ENCODE measurements at places on chromosomes 7 and 10. TPM values are rescaled to one million over a fixed set of nuclear protein-coding genes. Genes with fewer than 3 reads are reported as not detected.

GRCh38 chr7:151810441-151811232, 66.3 kb downstream of the PRKAG2 start:
- no peak for DNase-seq

- DNase-seq = no peak
Measured at GRCh38 chr10:30804478-30805055, 175.0 kb upstream of the LYZL2 start.

DNA sequence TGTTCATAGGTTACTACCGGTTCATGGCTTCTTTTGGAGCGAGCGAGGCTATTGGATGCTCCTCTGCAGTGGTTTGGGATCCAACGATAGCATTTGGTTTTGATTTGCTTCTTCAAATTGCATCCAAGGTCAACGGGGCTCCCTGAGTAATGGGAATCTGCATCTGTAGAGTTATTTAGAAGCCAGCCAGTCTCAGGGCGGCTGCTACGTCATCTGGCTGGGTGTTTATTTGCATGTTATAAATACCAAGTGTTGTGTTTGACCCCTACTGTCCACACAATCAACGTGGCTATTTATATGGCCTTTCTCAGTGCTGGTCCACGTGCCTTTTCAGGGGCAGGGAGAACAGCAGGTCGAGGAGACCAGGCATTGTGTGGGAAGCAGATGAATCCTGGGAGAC, 137.7 kb downstream of the PRPF18 start:
- DNase-seq = no peak

- no peak for DNase-seq
Measured at GRCh38 chr10:97923476-97923875, 73.8 kb downstream of the GOLGA7B start.

DNA sequence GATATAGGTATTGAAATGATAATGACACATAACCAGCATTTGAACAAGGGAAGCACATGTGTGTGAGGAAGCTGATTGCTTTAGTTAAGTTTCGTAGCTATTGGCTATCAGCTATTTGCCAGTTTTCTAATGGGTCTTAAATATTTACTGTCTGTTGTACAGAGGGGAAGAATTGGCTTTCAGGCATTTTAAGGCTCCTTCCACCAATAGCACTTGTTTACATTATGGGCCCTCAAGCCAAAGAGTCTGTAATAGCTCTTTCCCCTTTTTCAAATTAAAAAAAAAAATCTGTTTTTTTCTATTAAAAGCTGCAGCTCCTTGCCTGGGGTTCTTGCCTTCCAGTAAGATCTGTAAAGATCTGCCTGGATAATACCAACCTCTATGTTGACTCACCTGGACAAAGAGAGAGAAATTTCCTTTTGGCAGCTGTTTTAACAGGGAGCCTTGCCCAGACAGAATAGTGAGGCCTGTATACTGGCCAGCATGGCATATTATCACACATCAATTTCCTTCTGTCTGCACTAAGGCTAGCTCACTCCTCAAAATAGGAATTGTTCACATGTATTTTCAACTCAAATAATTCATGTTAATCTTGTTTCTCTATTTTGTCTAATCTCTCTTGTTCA, 104.7 kb upstream of the LRGUK start:
- no peak for DNase-seq

DNA sequence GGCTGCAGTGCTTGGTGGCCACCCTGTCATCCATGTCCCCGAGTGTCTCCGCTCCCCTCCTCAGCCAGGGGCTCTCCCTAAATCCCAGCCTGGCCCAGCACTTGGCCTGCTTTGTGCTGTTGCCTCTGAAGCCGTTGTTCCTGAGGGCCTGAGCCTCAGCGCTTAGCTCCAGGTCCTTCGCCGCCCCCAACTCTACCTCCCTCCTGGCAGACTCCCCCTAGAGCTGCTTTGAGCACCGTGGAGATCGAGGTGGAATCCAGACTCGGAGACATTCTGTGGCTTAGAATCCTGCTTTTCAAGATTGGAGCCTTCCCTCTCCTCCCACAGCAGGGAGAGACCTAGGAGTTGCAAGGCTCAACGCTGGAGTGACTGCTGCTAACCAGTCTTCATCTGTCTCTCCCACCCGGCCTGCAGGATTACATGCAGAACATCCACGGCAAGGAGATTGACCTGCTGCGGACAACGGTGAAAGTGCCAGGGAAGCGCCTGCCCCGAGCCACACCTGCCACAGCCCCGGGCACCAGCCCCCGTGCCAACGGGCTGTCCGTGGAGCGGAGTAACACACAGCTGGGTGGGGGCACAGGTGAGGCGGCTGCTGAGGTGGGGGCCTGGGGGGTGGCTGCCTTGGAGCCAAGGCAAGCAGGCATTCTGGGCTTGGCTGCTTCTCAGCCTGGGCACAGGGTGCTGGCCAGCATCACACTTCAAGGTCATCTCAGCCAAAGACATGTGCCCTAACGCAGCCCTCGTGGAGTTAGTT, 33.3 kb downstream of the GBX1 start:
- DNase-seq = no peak

- DNase-seq = no peak
Measured at GRCh38 chr10:74898201-74898976, 72.0 kb downstream of the KAT6B start.

DNA sequence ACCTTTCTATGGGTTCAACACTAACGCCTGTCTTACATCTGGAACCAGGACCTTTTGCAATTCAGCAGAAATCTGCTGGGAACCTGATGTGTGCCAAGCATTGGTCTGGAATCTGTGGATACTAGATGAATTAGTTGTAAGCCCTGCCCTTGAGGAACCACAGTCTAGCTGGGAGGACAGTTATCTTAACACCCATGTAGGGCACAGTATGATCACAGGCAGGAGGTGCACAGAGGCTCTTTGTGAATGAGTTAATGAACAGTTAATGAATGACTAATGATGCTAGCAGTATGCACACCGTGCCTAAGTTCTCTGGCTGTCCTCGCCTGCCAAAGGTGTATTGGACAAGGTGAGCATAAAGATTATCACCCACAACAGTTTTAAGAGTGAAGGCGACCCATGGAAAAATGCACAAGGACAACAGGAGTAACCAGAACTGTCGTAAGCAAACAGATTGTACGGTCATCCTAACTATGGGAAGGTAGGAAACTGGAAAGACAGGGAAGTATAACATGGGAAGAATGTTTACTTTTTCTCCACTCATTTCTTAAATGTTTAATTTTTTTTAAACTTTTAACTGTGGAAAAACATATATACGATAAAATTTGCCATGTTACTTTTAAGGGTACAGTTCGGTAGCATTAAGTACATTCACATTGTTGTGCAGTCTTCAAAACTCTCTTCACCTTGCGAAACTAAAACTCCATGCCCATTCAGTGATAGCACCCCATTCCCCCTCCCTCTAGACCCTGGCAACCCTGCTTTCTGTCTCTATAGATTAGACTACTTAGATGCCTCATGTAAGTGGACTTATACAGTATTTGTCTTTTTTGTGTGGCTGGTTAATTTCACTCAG, 139.9 kb downstream of the CXCL12 start:
- DNase-seq = no peak

- DNase-seq = no peak
Measured at GRCh38 chr7:1988533-1988930, 244.2 kb downstream of the MAD1L1 start.

DNA sequence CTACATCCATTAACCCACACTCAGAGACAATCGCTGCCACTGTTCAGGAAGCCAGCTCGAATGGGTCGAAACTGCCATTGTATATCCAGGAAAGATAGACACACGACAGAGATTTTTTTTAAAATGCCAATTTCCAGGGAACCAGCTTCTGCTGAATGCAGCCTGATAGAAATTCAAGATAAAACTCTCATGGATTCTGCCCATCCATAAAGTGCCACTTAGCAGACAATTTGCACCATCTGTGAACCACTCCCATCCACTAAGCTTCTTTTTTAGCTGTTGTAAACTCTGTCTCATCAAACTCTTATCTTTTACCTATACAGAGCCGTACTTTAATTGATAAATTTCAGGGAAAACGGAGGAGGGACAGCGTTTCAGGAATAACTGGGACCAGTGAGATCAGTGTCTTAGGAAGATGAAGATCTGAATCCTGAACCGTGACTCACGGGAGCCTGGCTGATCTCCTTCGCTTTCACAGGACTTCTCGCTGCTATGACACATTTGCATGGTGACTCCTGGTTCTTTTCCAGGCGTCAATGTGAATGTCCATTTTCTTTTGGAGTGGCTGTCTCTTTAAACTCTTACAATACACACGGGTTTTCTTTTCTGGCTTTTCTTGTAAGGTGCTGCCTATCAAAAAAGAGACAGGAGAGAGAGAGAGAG, 103.4 kb downstream of the FAM204A start:
- DNase-seq = no peak

- DNase-seq = no peak
Measured at GRCh38 chr10:4945766-4946717, 17.2 kb upstream of the AKR1C1 start.

DNA sequence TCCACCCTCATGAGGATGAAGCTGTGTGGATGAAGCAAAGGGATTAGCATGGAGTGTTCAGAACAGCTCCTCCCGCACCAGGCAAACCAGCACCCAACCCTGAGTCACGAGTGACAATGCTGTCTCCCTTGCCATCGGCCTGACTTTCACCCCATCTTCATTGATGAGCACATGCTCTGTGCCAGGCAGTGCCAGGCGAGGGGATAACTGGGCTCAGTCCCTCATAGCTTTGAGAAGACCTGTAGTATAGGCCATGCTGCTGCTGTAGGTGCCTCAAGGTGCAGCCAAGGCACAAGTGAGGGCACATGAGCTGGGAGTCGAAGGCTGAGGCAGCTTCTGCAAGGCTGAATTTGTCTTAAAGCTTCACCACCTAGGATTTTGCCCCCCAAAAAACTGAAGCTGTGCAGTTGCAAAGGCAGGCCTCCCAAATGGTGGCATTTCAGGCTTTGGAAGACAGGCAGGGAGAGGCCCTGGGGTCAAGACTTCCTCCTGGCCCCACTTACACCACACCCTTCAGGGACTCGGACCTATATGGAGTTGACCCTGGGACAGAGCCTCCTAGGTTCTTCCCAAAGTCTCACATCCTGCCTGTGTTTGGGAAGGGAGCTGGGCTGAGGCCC, 54.2 kb upstream of the GDF10 start:
- no peak for DNase-seq

- no peak for DNase-seq
Measured at GRCh38 chr7:25786936-25787335, 365.1 kb upstream of the NFE2L3 start.

DNA sequence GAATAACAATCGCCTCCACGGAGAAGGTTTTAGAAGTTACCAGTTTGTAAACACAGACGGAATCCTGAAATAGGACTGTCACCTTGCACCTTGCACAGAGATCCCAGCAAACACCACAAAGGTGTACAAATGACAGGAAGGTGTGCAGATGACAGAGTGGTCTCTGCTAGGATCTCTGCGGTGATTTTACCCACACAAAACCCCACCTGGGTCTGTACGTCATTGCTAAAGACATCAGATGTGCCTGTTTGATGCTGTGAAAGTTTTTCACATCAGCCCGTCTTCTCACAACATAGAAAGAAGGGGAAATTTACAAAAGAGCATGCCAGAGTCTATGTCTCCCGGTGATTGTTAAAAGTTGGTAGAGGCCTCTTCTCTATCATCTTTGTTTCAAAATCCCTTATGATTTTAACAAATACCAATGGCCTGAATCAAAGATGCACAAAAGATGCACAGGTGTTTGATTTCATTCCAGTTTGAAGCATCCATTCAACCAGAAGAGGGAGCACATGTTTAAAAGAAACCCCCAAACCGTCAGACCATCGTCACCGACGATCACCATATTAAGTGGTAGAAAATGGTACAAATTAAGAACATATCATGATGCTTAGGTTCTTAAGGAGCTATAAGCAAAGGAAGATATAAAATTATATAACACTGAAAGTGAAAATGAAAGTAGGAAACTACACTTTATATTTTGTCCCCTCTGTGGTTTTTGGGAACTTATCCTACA, 576.5 kb downstream of the PTPRN2 start:
- DNase-seq = no peak

DNA sequence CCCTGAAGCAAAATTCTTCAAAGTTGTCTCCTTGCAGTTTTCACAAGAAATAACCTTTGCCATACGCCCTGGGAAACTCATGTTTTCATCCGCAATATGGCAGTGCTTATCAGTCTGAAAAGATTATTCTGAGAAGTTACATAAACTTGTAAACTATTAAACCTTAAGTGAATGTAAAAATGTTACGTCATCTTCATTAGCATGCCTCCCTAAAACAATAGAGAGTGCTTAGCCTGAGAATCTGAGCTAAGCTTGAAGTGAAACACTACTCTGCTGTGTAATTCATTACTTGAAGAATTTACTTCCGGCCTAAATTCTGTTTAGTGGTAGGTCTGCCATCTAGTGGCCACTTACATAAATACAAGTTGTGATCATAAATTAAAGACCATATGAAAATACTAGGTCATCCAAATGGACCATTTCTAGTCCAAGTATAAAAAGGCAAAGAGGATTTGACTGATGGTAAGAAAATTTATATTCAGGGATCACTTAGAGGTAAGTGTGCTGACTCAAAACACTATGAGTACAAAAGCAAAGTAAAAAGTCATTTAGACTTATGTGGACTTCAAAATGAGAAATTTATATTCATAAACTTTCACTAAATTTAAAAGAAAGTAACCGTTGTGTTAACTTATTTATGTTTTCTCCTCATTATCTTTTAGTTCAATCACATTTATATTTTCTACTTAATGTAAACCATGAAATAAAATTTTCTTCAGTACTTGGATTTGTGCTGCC, 745.1 kb upstream of the LRRTM3 start:
- no peak for DNase-seq

DNA sequence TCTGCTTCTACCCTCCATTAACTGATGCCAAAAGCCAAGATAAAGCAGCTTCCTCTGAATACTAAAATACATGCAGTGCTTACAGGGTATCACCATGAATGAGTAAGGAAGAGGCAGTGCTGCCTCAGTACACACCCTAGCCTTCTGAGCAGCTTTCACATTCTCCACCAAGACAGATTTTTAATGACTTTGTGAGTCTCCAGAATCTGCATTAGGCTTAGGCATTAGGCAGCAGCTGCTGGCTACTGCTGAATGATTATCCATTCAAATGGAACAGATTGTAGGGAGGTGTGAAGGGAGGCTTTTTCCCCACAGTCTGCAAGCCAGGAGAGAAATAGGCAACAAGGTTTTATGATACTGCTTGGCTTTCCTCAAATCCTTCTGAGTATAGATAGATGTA, 1226.7 kb upstream of the LRRN3 start:
- DNase-seq = no peak

- no peak for DNase-seq
Measured at GRCh38 chr10:33414841-33415240, 80.4 kb upstream of the NRP1 start.

GRCh38 chr10:47326306-47326926, 4.2 kb downstream of the GDF2 start:
- no peak for DNase-seq

DNA sequence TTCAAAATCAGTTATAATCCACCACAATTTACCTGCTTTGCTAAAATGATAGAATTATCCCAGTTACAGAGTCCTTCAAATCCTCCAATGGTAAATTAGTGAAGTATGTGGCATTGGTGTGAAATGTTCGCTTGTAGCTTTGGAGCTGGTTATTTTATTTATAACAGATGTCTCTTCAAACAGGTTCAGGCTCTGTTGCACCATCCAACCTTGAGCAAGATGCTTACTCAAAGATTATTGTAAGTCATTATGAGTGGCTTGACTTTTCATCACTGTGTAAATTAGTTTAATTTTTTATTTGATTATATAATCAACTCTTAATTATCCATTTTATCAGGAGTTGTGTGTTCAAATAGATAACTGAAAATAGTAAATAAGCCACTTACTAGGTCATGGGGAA, 99.4 kb downstream of the BTRC start:
- no peak for DNase-seq

PRLHR gene
- not detected for polyA plus RNA-seq

FAM25A gene
- polyA plus RNA-seq = not detected

ZNF3 gene
- 27.2 TPM for polyA plus RNA-seq

TUBAL3 gene
- polyA plus RNA-seq = 0.20 TPM

GPNMB gene
- polyA plus RNA-seq = 38.0 TPM

MYO3A gene
- 0.59 TPM for polyA plus RNA-seq

Measured in forelimb muscle (tissue), 1 donor.